ENCODE measurements at places on chromosomes 3 and 15.

- DNase-seq, result no peak
These were observed 333.8 kb upstream of the RBMS3 start for GRCh38 chr3:28947061-28947460.

GRCh38 chr3:15637131-15637951 lies 35.8 kb downstream of the BTD start:
- DNase-seq, result no peak

GRCh38 chr3:13638927-13639326 lies 90.0 kb downstream of the FBLN2 start:
- no peak for DNase-seq

- no peak for DNase-seq
These were observed 166.0 kb upstream of the LPP start for GRCh38 chr3:187987924-187988323.

GRCh38 chr3:195911041-195911945 lies 2.9 kb upstream of the TNK2 start:
- no peak for DNase-seq

GRCh38 chr3:184593220-184593927 lies 31.8 kb downstream of the EPHB3 start:
- no peak for DNase-seq

DNA sequence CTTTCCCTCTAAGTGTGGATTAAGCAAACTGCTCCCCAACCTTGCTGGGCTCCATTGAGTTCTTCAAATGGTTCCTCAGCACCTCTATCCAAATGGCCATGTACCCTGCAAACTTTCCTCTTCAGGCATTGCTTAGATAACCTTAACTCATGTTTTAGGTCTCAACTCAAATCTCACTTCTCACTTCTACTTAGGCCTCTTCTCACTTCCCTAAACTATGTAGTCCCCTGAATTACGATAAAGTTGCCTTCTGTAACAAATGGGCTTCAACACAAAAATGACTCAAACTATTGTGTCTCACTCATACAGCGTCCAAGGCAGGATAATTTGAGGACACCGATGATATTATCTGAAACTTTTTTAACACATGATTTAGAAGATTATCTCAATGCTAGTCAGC lies 62.4 kb upstream of the STAC start:
- DNase-seq, result no peak

- no peak for DNase-seq
These were observed 50.1 kb downstream of the KLHL25 start for GRCh38 chr15:85744579-85744978.

- DNase-seq, result no peak
These were observed 41.6 kb downstream of the NR2C2 start for GRCh38 chr3:14988988-14989394.

- DNase-seq, result no peak
These were observed 105.5 kb downstream of the STRIT1 start for GRCh38 chr3:155188031-155188430.

- no peak for DNase-seq
These were observed 44.1 kb upstream of the LRRC58 start for GRCh38 chr3:120393243-120393642.

DNA sequence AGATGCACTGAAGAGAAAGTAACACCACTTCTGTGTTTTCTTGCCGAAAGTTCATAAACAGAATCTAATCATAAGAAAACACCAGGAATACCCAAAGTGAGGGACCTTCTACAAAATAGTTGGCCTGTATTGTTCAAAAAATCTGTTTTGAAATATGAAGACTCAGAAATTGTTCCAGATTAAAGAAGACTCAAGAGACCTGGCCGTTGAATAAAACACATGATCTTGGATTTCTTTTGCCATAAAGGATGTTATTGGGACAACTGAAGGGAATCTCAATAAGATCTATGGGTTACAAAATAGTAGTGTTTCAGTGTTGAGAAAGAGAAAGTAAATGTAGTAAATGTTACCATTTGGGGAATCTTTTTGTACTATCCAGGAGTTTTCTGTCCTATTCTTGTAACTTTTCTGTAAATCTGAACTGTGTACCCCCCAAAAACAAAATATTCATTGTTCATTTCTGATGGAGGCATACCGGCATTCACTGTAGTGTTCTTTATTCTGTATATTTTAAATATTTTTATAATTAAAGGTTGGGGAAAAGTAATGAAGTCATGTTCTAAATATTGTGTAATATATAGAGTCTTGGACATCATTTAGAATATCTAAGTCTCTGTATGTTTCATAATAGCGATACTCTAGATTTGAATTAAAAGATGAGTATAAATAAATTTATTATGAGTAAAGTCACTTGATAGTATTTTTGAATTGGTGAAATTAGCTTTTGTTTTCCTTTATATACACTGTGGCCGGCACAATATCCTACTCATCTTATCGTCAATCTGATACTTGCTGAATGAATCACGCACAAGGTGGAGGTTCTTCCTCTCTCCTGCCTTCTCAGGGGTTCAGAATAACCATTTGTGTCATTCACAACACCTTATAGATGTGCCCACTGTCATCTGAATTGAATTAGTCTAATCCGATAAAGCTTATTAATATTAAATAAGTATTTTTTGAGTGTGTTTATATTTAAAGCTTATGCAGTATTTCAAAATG lies 66.7 kb downstream of the TRAK1 start:
- DNase-seq, result no peak

GRCh38 chr3:157248590-157249422 lies 88.9 kb upstream of the CCNL1 start:
- no peak for DNase-seq

DNA sequence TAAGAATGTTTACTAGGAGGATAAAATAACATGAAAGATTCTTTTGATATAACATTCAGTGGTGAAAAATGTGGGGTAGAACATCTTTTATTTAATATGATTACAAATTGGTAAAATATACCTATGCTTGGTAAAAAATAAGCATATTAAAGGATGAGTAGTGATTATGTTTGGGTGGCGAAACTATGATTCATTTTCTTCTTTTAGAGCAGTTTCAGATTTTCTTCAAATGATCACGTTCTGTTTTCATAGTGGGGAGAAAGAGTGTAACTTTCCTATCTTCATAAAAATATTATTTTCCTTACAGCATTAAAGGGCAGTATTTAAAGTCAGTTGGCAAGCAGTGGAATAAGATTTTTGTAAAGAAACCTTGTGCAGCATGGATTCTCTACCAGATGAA lies 15.5 kb downstream of the DZIP3 start:
- DNase-seq, result no peak

- DNase-seq, result no peak
These were observed 126.5 kb downstream of the ZNF385D start for GRCh38 chr3:21624524-21624923.

DNA sequence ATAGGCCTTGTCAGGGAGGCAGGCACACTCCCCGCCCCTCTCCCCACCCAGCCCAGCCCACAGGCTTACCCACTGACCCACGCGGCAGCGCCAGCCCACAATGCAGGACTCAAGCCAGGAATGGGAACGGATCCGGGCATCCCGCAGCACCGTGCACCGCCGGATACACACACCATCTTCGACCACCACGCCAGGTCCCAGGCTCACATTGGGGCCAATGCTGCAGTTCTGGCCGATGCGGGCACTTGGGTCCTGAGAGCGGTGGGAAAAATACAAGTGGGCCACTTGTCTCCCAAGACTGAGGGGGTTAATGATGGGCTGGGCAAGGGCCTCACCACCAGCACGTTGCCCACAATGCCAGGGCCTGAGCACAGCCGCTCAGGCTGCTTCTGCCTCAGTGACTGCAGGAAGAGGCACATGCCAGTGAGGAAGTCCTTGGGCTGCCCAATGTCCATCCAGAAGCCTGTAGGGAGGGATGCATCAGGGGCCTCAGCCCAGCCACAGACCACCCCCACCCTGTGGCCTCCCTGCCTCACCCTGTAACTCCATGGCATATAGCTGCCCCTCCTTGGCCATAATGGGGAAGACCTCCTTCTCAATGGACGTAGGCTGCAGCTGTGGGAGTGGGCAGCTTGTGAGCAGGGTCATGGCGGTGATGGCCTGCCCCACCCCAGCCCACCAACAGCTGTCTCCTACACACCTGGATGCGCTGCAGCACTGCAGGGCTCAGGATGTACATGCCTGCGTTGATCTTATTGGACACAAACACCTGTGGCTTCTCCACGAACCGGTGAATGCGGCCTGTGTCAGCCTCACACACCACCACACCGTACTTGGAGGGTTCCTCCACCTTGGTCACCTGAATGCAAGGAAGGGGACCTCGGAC lies 1.6 kb downstream of the GMPPB start:
- no peak for DNase-seq

DNA sequence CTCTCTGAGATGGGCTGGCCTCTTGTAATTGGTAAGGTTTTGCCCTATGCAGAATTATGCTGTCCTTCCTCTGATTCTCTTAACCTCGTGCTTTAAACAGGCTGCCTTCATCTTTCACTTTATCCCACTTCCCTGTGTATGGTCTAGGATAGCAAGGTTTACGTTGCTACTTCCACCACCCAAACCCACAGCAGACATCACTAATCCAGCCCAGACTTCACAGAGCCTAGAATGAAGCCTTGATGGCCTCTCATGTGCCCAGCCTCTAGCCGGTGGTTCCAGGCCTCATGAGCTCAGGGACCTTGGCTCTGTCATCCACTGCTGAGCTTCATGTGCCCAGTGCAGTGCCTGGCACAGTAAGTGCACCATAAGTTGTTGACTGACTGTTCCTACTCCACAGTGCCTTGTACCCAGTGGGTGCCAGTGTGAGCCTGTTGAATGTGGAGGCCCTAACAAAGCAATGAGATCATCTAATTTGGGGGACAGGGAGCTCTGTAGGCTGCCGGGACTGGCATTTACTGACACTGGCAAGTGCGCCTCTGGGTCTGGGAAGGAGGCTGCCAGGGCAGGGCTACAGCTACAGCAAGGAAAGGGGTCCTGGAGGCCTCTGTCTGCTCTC lies 12.5 kb downstream of the SLC6A6 start:
- no peak for DNase-seq

- DNase-seq, result no peak
These were observed 38.1 kb downstream of the C3orf70 start for GRCh38 chr3:185114756-185115155.

DNA sequence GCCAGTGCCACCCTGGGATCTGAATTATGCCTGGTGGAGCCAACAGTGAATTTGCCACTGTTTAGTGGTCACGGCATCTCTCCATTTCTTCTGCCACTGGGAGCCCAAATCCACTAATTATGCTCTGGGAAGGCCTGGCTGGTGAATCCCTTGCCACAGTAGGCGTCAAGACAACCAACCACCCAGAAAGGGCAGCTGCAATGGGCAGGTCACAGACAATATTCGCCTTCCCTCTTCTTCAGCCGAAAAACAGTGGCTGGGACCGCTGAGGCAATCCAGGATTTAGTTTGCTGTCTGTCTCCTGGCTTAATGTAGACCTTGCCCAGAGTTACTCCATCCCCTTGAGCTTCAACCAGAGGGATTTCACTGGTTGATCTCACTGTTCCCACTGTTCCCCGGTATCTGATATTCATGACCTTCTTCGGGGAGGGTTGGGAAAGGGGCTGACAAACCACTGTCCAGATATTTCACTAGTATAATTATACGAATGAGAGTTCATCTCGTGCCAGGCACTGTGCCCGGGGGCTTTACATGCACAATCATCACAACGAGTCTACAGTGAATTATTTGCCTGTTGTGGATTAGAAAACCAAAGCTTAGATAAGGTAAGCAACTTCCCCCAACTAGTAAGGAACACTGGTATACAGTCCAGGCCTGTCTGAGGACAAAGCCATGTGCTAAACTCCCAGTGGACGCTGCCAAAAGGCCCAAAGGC lies 49.9 kb upstream of the RAB6B start:
- no peak for DNase-seq

- no peak for DNase-seq
These were observed 295.1 kb downstream of the CHST2 start for GRCh38 chr3:143414571-143415253.

GRCh38 chr3:52477076-52477795 lies 17.9 kb upstream of the STAB1 start:
- DNase-seq, result no peak

DNA sequence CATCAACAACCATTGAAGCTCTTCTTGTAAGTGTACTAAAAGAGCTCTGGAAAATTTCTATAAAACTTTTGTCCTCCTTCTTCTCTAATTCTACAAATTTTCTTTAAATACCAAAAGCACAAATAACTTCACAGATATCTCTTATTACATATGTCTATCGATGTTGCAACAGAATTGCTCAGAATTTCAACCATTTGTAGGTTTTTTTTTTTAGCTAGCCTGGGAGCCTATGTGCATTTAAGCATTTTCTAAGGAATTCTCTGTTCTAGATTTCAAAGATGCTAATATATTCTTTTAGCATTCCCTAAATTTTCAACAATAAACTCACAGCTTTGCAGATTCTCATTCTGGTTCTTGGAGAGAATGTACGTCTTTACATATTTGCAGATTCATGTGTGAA lies 774.3 kb upstream of the NR2F2 start:
- no peak for DNase-seq

- no peak for DNase-seq
These were observed 112.4 kb downstream of the SEMA6D start for GRCh38 chr15:47829667-47830066.

DNA sequence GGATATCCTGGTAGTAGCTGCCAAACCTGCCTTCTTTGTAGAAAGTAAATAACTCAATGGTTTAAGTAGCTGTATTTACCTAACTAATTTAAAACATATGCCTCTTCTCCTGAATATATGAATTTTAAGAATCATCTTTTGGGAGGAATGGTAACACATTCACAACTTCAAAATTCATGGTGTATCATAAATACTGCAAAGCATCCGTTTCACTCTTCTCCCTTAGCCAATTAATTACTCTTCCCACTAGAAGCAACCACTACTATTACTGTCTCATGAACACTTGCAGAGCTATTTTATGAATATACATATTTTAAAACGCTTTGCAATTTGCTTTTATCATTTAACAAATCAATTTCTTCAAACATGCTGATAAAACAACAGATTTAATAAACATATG lies 59.0 kb upstream of the USP50 start:
- no peak for DNase-seq

DNA sequence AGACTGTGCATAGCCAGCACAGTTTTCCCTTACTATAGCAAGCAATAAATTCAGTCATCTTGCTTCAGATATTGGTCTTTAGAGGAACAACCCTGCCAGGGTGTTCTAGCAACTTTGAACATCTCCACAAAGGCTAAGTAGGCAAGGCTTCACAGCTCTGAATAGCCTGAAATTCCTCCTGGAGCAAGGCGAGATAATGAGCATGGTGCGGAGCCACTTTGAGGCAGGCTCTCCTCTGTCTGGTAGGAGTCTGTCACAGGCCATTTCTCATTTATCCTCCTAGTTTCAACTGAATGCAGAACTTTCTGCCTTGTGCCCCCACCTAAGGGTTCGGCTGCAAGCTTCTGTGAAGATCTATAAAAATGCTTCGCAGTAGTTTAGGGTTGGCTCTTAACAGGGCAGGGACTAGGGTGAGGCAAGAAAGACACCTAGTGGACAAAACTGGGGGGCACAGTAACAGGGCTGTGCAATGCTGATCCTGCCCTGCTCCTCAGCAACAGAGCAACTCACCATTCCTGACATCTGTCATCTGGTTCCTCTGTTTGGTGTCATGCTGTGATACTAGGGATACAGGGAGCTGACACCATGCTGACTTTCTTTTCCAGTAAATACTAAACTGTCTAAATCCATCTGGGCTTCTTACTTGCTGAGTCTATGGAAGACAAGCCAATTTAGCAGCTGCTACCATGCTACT lies 16.6 kb upstream of the EHHADH start:
- DNase-seq, result peak; percentile 39

GRCh38 chr15:24772686-24773373 lies 97.3 kb downstream of the NPAP1 start:
- peak; percentile 20 for DNase-seq

- no peak for DNase-seq
These were observed 60.8 kb upstream of the PXYLP1 start for GRCh38 chr3:141170678-141171295.

All from NCI-H1694 treated with DMSO at 0.1 percent for 48 hours (cell line).